ENCODE measurements at places on chromosomes 7 and 10.
A peak's percentile ranks its signal among the peaks of the same experiment; 100 is the strongest.

DNA sequence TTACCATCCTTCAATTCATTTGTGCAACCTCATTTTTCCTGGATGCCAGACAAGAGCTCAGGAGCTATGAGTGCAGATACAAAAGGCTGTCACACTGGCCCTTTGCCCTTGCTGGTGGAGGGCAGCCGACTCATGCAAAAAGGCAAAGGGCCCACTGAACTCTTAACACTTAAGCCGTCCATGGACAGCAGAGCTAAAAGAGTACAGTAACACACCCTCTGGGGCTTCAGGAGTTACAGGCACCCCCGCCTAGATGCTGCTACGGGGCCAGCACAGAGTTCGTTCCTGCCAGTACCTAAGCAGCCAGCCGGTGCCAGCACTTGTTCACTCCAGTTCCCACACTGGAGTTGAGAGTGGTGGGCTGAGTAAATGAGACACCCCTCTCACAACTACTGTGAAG is 69.9 kb upstream of the MRLN start:
- no peak for DNase-seq

DNA sequence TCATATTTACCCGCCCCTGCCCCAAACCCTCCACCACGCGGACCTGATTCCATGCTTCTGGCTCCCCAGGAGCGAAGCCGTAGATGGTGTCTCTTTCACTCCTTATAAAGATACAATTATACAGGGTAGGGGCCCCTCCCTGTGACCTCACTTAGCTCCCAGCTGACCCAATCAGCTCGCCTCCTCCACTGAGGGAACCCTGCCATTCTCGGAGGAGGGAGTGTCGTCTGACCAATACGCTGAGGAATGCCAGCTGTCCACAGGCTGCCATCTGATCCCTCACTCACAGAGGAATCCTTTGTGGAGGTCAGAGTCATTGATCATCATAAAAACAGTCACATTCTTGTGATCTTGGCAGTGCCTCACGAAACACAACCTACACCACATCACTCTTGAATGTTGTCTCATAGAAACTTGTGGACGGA is 67.5 kb upstream of the INSIG1 start:
- peak; percentile 35 for DNase-seq

GRCh38 chr7:17852361-17852760 is 87.9 kb downstream of the SNX13 start:
- no peak for DNase-seq

DNA sequence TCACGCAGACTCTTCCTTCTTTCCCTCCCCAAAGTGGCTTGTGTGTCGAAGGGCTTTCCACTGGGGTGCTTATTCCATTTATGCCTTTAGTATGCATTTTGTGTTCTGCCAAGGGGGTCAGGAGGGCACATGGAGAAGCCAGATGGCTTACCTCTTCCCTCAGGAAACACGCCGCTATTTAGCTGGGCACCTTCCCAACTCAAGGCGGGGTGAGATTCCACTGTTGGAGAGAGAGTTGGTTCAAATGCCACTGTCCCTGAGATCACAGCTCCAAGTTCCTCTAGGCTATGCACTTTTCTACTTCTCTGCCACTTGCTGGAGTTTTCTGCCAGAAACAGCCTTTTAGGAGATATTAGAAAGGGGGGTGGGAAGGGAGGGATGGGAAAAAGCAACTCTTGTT is 1091.8 kb downstream of the LRMDA start:
- peak; percentile 71 for DNase-seq

- no peak for DNase-seq
Measured at GRCh38 chr7:117916309-117916708, 43.1 kb upstream of the CTTNBP2 start.

DNA sequence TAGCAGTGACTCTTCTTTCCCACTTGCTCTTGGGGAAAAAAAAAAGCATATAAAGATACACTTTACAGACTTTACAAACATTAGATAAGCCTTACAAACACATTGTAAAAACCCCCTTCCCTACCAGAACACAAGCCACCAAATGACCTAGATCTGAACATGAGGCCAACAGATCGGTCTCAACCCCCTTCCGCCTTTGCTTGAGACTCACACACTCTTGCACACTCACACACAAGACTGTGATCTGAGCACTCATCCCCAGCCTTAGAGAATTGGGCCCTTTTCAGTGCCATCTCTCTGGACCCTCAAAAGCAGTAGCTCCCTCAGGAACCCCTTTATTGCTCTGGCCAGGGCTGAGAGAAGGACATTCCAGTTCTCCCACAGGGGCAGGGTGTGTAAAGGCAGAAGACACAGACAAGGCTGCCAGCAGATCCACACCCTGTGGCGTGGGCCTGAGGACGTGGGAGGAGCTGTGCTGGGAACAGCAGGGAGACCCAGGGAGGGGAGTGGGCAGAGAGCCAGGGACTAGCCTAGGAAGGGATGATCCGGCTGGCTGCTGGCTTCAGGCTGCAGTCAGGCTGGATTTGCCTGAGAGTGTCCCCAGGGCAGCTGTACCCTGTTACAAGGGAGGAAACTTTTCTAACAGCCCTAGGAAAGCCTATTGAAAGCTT is 206.7 kb downstream of the KIAA1217 start:
- DNase-seq = peak; percentile 90

DNA sequence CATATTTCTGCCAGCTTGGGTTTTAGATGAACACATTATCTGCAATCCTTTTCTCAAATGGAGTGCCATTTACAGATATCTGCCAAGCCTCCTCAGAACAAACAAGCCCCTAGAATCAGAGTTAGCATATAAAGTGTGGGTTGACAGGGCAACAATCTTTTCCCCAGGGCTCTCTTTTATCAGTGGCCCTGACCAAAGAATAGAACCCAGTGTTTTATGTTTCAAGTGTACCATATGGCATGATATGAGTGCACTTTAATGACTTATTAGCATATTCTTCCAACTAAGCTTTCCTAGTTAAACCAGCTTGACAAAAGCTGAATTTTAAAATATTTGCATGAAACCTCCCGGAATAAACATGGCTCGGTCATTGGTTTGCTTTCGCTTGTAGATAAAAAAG is 57.3 kb downstream of the EVX1 start:
- no peak for DNase-seq

DNA sequence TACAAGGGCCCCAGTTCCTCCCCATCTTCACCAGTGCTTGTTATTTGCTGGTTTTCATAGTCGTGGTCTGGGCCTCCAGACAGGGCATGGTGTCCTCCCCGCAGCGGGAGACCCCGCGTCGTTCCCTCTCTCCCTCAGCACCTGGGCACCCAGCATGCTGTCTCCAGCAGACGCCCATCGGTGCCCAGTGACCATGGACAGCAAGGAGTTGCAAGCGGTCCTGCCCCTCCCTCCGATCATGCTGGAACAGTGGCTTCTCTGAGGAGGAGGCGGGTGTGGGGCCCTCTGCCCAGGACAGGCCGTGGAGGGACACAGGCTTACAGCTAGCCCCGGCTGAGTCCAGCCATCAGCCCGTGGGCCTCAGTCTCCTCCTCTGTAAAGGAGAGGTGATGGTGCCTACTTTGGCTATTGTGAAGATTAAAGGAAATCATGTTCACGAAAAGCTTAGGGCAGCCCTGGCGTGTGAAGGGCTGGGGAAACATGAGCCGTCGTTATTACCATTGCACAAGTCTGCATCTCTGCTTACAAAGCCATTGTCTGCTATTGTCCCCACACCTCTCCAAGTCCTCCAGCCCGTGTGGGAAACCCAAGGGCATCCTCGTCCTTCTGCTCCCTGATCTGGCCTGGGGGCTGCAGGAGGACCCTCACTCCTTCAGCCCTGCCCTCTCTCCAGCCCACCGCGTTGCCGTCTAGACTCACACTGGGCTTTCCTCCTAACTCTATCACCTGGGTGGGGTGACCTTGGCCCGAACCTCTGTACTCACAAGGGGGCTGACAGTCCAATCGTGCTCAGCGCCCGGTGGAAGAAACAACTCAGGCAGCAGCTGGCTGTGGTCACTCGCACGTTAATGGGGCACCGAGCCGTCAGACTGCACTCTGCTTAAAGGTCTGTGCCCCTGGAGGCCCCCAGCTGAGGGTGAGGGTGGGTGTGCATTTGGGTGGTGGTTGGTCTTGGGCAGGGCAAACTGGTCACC is 29.9 kb downstream of the EN2 start:
- no peak for DNase-seq
